Endothelial cell (in vitro differentiated cells): ENCODE measurements at places on chromosomes 5 and 9. TPM values are rescaled to one million over a fixed set of nuclear protein-coding genes. Genes with fewer than 3 reads are reported as not detected.

DNA sequence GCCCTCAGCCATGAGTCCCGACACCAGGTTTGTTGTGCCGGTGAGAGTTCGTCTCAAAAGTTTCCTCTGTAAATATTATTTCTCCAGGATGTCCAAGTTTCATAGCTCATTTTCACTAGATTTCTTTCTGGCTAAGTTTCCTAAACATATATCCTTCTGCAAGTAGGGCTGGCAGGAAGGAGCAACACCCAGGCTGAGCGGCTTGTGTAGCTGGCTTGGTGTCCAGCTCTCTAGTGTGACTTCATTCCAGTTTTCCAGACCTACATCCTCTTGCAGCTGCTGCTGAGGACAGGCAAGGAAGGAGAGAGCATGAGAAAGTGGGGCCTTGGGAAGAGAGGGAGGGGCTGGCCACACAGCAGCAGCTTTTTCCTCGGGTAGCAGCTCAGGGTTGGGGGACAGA, 80.3 kb downstream of the FGF1 start:
- no peaks in the 10 kb centered on the region for H3K36me3 ChIP-seq
- H3K4me3 ChIP-seq = no peak overlapping the region
- no peak for DNase-seq
- no peak overlapping the region for H3K27ac ChIP-seq
- H3K27me3 ChIP-seq = no peaks in the 10 kb centered on the region

DNA sequence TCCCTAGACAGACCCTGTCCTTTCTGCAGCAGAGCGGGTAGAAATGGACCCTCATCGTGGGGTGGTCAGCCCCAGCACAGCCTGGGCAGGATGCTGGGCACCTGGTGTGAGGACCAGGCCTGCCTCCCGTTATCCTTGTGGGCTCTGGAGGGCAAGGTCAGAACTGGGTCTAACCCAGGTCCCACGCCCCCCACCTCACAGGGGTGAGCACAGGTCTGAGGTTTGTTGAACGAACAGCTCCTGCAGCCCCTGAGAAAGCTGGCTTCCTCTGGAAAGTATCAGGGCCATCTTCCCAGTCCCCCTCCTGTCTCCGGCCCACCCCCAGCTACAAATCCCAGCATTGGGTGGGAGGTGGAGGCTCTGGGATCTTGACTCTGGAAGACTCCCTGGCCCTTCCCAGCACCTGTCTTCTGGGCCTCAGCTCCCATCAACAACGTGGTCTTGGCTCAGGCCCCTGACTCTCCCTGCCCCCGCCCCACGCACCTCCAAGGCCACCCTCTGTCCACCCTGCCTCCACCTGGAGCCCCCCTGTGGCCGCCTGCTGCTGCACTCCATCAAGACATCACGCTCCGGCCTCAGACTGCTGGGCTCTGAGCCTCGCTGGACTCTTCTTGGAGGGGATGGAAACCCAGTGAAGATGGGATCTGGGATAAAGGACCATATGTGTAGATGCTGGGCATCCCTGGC, 30.1 kb upstream of the CNOT6 start:
- no peak for DNase-seq
- no peak overlapping the region for H3K27ac ChIP-seq
- H3K4me3 ChIP-seq = no peak overlapping the region
- H3K4me1 ChIP-seq = peaks cover 9% of the 10 kb centered on the region
- H3K27me3 ChIP-seq = peaks cover 14% of the 10 kb centered on the region
- peaks cover 4% of the 10 kb centered on the region for H3K36me3 ChIP-seq

DNA sequence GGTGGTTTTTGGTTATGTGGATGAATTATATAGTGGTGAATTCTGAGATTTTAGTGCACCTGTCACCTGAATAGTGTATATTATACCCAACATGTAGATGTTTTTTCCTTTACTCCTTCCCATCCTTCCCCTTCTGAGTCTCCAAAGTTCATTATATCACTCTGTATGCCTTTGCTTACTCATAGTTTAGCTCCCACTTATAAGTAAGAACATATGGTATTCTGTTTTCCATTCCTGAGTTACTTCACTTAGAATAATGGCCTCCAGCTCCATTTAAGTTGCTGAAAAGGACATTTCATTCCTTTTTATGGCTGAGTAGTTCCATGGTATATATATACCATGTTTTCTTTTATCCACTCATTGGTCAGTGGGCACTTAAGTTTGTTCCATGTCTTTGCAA, 161.6 kb upstream of the CD180 start:
- H3K4me1 ChIP-seq = peaks cover 30% of the 10 kb centered on the region
- DNase-seq = no peak
- H3K4me3 ChIP-seq = no peak overlapping the region
- H3K27me3 ChIP-seq = no peaks in the 10 kb centered on the region

- no peak overlapping the region for H3K27ac ChIP-seq
- DNase-seq = no peak
- H3K27me3 ChIP-seq = no peaks in the 10 kb centered on the region
- no peaks in the 10 kb centered on the region for H3K36me3 ChIP-seq
- peaks cover 5% of the 10 kb centered on the region for H3K4me1 ChIP-seq
Measured at GRCh38 chr5:110580625-110581024, 145.8 kb downstream of the TMEM232 start.

DNA sequence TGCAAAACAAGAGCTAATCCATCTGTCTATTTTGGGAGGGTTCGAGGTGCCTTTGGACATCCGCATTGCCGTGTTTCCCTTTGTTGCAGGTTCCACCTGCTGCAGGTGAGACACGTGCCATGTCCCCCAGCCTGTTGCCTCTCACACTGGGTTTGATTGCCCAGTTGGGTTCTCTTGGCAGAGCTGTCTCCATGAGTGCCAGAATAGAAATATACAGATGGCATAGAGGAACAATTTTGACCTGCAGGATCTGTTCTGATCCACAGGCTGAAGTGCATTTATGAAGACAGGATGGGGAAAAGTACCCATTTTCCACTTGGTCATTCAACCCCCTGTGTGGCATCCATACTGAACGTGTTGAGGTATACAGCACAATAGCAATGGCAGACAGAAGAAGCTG, 178.1 kb downstream of the SGCD start:
- DNase-seq = no peak
- no peak overlapping the region for H3K27ac ChIP-seq
- H3K36me3 ChIP-seq = no peaks in the 10 kb centered on the region
- H3K27me3 ChIP-seq = no peaks in the 10 kb centered on the region
- H3K4me1 ChIP-seq = no peaks in the 10 kb centered on the region

DNA sequence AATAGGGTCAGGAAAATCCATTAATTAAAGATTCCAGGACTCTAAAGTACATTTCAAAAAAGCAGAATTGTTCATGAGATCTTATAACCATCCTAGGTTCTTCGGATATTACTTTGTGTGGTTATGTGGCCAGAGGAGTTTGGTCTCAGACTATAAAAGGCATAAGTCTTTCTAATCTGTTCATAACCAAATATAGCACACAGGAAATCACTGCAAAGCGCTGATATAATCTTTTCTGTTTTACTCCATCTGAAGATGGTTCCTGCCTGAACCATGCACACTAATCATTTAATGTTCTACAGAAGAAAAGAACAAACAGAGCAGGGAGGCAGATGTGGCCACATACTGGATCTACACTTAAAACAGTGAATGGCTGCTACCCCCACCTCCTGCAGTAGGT, 182.8 kb downstream of the SEMA5A start:
- no peaks in the 10 kb centered on the region for H3K36me3 ChIP-seq
- H3K4me3 ChIP-seq = no peak overlapping the region
- H3K4me1 ChIP-seq = no peaks in the 10 kb centered on the region
- peaks cover 5% of the 10 kb centered on the region for H3K27me3 ChIP-seq

- no peaks in the 10 kb centered on the region for H3K27me3 ChIP-seq
- no peak for DNase-seq
- no peaks in the 10 kb centered on the region for H3K4me1 ChIP-seq
- no peak overlapping the region for H3K4me3 ChIP-seq
Measured at GRCh38 chr9:111284703-111285102, 45.3 kb downstream of the OR2K2 start.

DNA sequence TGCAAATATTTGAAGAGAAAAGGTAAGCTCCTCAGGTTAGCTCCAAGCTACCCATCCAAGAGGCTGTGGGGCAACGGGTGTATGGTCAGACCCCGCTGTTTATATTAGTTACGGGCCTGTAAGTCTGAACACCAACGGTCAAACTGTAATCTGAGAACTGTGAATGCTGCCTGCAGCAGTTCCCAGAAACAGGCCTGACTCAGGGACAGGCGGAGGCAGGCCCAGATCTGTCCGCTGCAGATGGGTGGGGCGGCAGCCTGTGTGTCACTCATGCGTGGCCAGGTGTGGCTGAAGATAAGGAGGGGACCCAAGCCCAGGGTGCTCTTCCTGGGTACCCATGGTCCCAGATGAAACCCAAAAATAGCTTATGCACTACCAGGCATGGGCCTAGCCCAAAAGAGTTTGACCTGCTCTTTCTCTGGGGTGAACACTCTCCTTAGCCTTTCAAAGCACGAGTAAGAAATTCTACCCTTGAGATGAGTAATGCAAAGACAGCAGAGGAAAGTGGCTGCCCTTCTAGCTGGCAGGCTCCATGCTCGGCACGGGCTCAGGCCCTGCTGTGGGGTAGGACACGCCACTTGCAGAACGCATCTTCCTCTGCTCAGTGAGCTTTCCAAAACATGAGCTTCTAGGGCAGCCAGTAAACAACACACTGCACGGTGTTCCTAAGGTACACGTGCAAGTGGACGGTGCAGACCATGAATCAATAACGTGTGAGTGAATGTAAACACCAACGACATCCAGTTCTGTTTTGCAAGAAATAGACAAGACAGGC, 9.1 kb downstream of the UBAC1 start:
- peaks cover 25% of the 10 kb centered on the region for H3K36me3 ChIP-seq
- DNase-seq = no peak
- H3K27me3 ChIP-seq = no peaks in the 10 kb centered on the region

GRCh38 chr5:38467353-38468040, 88.9 kb downstream of the LIFR start:
- H3K36me3 ChIP-seq = peaks cover 4% of the 10 kb centered on the region
- H3K27ac ChIP-seq = no peak overlapping the region
- peaks cover 2% of the 10 kb centered on the region for H3K27me3 ChIP-seq
- peaks cover 16% of the 10 kb centered on the region for H3K4me1 ChIP-seq
- no peak for DNase-seq

GRCh38 chr9:72633966-72634365, 112.6 kb downstream of the TMC1 start:
- no peak overlapping the region for H3K27ac ChIP-seq
- no peaks in the 10 kb centered on the region for H3K27me3 ChIP-seq
- no peak for DNase-seq

- no peaks in the 10 kb centered on the region for H3K27me3 ChIP-seq
- no peak overlapping the region for H3K27ac ChIP-seq
- no peaks in the 10 kb centered on the region for H3K36me3 ChIP-seq
- H3K4me3 ChIP-seq = no peak overlapping the region
- no peaks in the 10 kb centered on the region for H3K4me1 ChIP-seq
- DNase-seq = no peak
Measured at GRCh38 chr9:84072621-84073180, 92.1 kb downstream of the RMI1 start.

GRCh38 chr5:127660047-127660733, 11.3 kb downstream of the CTXN3 start:
- peaks cover 24% of the 10 kb centered on the region for H3K4me1 ChIP-seq
- H3K27ac ChIP-seq = no peak overlapping the region
- no peak for DNase-seq

DNA sequence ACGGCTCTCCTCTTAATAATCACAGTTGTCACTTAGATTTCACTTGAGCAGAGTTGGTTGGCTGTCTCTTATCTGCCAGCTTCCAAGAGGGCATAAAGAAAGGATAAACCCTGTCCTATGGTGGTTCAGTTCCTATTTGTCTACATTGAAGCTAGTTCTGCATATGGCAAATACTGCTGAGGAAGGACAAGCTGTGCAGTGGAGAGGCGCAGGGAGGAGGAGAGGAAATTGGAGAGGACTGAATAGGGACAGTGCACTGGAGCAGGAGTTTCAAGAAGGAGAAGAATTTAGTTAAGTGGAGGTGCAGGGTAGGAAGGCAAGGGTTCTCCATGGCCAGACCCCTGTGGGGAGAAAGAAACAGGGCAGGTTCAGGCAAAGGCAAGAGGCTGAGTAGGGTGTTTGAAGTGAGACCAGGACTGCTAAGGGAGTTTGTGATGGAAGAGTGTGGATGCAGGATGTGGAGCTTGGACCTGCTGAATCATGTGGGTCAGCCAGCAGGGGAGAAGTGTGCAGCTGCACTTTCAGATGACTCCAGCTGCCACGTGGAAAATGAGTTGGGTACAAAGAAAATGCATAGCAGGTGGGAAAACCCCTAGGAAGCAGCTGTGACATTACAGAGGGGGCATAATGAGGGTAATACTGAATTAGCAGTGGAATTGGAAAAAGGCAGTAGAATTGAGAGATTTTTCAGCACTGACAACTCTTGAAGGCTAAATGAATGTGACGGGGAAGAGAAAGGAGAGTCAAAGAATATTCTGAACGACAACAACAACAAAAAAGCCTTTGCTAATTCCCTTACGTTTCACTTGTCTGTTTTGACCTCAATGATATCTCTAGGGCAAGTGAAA, 66.8 kb downstream of the MAMDC2 start:
- no peak overlapping the region for H3K27ac ChIP-seq
- H3K4me3 ChIP-seq = no peak overlapping the region
- H3K36me3 ChIP-seq = no peaks in the 10 kb centered on the region

GRCh38 chr5:3301306-3301705, 294.3 kb upstream of the IRX1 start:
- no peaks in the 10 kb centered on the region for H3K4me1 ChIP-seq
- peaks cover 4% of the 10 kb centered on the region for H3K36me3 ChIP-seq
- no peak overlapping the region for H3K4me3 ChIP-seq
- no peak overlapping the region for H3K27ac ChIP-seq
- no peak for DNase-seq

DNA sequence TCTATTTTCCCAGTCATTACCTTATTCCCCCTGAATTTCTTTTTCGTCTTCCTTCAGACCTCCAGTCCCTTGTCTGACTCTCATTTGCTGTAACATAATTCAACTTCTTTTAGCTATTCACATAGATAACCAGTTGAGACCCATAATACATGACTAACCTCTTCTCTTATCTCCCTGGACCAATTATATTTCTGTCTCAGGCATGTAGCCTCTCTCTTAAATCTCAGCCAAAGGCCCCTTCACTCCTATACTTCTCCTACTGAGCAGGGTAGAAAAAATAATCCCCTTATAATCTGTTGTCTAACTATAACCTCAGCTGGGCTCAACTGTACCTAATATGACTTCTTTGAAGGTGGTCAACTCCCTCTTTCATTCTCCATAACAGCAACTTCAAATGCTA, 20.9 kb downstream of the RANBP6 start:
- no peak overlapping the region for H3K4me3 ChIP-seq
- no peaks in the 10 kb centered on the region for H3K36me3 ChIP-seq
- no peaks in the 10 kb centered on the region for H3K27me3 ChIP-seq

GRCh38 chr9:113901221-113901688, 25.1 kb downstream of the ZNF618 start:
- peak overlapping the region; percentile 33 for H3K4me3 ChIP-seq
- H3K4me1 ChIP-seq = no peaks in the 10 kb centered on the region
- H3K36me3 ChIP-seq = peaks cover 5% of the 10 kb centered on the region
- no peak for DNase-seq

GRCh38 chr9:99114049-99114440, 9.1 kb downstream of the TGFBR1 start:
- no peak overlapping the region for H3K4me3 ChIP-seq
- H3K36me3 ChIP-seq = no peaks in the 10 kb centered on the region
- H3K27me3 ChIP-seq = no peaks in the 10 kb centered on the region
- DNase-seq = no peak

The RELL2 gene
- 17.4 TPM for total RNA-seq

The IL3 gene
- not detected for total RNA-seq

The HDHD3 gene
- 8.4 TPM for total RNA-seq

The PPP1R26 gene
- total RNA-seq = 21.5 TPM

The FYB1 gene
- 0.31 TPM for total RNA-seq

The COL23A1 gene
- total RNA-seq = 75.2 TPM

The ABCA1 gene
- total RNA-seq = 171 TPM

The SLC34A3 gene
- not detected for total RNA-seq

The ANKRD31 gene
- total RNA-seq = 0.05 TPM

The STRBP gene
- total RNA-seq = 45.4 TPM

The FAM13B gene
- 31.2 TPM for total RNA-seq

The FOXI1 gene
- 2.2 TPM for total RNA-seq
